ENCODE measurements at places on chromosomes 3 and 15.

DNA sequence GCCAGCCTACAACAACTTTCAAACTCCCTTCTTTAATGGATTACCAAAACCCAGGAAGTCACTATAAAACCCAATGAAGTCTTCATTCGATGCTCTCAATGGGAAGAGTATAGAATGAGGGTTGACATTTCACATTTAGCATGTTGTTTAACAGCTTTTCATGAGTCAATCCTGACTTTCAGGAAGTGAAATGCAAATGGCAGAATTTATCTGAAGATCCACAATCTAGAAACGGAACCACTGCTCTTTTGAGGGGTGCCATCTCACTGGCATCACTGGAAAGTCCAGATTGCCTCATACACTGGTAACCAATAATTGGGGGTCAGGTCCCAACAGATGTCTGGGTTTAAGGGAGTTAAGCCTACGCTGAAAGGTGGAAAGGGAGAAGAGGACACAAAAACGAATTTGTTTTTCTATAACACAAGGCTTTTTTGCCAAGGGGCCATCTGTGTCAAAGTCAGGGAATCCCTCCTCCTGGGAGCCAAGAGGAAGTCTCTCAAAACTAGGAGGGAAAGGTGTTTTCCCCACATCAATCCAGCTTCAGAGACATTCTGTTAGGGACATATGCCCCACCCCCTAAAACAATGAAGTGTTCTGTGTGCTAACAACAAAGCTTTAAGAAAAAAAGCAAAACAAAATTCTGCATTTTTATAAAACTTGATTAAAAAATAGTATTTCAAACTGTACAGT, 12.0 kb upstream of the ATP1B3 start:
- no peak for DNase-seq

- peak; percentile 58 for DNase-seq
Observed at GRCh38 chr3:185537369-185537970, 14.9 kb downstream of the LIPH start.

DNA sequence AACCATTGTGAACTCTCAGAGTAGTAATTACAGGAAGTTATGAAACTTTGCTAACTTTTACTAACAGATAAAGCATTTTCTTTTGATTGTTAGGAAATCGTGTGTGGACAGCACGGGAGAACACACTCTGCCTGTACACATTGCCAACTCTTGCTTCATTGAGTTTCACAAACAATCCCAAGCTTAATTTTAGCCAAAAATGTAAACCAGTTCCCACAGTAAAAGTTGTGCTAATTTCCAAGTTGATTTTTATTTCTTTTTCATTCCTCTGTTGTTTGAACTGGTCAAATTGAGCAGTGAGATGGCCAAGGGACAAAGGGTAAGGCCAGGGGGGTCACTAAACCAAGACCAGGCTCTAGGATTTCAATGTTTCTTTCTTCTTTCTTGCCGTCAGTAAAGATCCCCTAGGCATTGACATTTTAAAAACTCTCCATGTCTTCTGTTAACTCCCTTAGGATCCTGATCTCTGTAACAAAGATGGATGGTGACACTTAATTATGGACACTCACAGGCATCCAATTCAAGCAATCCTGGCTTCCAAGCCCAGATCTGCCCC, 414.9 kb downstream of the RBMS3 start:
- DNase-seq = no peak

DNA sequence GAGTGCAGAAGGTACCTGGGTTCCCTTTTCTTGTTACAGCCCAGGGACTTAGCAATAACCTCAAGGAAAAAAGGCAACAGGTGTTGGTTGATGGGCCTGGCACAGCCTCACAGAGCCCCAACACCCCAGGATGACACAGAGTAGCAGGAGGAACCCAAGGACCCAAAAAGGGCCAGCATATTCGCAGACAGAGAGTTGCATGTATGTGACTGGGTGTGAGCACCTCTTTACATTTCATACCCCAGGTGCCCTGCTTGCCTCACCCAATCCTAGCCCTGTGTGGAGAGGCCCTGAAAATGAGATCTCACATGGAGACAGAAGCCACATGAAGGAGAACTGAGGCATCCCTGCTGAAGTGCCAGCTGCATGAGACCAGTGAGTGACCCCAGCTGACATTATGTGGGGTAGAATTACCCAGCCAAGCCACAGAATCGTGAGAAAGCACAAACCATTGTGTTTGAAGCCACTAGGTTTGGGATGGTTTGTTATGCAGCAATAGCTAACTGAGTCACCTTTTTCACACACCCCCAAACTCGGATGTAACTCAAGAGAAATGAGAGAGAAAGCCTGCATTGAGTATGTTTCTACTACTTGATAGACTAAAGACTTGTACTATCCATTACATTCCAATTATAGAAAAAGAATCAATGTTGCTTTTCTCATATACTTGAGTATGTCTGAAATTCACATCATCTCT, 26.2 kb upstream of the HHATL start:
- peak; percentile 17 for DNase-seq

DNA sequence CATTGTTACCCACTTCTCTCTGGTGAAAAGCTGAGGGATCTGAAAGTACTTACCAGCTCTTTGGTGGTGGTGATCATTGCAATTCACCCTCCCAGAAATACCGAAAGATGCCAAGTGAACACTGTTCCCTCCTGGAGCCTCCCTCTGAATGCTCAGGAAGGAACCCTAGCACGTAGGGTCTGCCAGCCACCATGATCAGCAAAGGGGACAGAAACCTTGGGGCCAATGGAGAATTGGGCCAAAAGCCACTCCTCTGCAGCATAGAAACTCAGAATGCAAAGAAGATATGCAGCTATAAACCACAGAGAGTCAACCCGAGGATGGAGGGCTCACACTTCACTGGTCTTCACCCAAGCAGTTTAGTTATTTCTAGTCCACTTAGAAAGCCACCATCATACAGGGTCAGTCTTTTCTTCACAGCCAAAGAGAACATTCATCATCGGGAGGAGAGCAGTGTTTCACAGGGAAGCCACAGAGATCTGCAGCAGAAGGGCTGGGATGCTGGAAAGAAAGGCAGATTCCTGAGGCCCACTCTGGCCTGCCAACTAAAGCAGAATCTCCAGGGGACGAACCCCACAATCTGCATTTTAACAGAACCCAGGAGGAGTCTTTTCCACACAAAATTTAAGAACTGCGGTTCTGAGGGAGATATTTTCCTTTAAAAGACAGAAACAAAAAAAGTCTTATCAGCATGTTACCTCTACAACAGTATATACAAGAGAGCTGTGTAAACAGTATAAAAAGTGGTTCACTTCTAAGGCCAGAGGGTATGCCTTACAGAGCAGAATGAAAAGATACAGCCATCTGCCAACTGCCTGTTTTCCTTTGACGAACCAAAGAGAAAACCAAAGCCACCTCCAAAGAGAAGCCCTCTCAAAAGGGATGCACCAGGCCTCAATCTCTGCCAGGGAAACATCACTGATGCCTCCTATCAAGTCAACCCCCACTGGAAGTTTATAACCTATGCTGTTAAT, 11.3 kb downstream of the TBC1D2B start:
- DNase-seq = no peak

DNA sequence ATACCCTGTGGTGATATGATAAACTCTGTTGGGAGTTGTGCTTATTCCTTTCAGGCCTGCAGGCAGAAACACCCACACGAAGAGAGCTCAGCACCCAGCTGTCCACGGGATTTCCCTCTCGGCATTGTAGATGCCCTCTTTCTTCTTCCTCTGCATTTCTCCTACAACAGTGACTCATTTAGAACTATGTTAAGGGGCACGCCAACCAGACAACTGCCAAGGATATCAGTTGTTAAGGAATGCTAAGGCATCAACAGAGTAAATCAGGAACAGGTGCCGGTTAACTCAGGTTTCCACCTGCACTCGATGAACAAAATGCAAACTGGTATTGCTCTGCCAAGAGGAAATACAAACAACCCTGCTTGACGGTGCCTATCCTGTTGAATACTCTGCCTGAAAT, 270.0 kb upstream of the PEX5L start:
- DNase-seq = no peak

- no peak for DNase-seq
Observed at GRCh38 chr3:180855364-180855763, 57.1 kb upstream of the FXR1 start.

GRCh38 chr3:161197855-161198850, 23.0 kb upstream of the NMD3 start:
- no peak for DNase-seq

- DNase-seq = peak; percentile 36
Observed at GRCh38 chr15:90872486-90873184, 4.2 kb downstream of the FURIN start.

- no peak for DNase-seq
Observed at GRCh38 chr3:98791341-98792325, 28.5 kb downstream of the ST3GAL6 start.

DNA sequence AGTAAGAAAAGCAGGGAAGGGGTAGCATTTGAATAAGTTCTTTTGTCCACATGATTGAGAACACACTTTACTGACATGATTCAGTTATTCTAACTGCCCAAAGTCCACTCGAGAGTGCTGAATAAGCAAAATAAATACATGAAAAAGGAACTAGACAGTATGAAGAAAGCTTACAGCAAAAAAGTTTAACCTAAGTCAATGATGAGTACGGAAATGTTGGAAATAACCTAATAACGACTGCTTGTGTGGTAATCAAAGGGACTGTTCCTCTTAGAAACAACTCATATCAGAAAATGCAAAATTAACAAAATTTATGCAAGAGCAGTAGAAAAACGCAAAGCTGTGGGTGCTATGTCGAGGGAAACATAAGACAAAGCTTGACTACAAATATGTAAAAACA, 36.6 kb downstream of the DMXL2 start:
- no peak for DNase-seq

DNA sequence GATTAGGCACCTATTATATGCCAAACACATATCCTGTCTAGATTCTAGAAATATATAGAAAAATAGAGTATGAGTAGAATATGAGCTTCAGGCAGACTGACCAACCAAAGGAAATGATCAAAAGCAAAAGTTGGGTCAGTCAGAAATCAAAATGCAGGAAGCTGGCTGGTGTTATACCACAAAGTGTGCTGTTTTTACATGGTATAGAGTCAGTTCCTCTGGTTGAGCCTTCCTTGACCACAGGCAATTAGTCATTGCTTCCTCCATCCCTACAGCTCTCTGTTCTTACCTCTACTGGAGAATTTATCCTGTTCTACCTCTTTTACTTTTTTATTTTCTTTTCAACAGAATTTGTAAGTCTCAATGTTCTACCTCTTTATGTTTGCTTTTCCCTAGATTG, 149.8 kb downstream of the TMCO5A start:
- no peak for DNase-seq

- peak; percentile 78 for DNase-seq
Observed at GRCh38 chr3:179653096-179653797, 407 bp downstream of the USP13 start.

DNA sequence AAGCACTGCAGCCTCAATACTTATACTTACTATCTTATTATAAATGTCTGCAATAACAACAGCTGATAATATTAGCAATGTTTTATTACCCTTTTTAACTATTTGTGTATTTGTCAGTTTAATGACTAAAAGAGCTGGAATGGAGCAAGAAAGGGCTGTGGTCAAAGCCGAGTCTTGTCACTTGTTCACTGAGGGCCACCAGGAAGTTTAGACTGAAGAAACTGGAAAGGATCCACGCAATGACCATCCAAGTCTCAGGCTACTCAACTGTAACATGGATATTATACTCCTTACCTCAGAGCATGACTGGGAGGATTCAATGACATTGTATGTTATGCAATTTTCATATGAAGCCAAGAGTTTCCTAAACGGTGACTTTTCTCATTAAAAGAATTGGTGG, 90.4 kb downstream of the TJP1 start:
- no peak for DNase-seq

DNA sequence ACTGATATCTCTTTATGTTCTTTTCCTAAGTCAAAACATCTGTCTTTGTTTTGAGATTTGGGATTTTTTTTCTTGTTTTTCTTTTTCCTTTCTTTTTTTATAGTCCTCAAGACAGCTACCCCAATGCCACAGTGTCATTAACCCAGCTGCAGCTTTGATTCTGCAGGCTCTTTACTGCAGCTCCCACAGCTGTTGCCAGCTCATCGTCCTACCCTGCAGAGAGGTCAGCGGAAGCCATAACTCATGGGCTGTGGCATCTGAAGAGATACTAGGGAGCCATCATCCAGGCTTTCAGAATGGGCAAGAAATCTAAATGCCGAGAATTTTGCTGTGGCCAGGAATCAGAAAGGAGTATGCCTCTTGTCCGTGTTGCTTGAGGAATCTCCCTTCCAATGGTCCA, 44.3 kb upstream of the SLC24A5 start:
- DNase-seq = no peak

DNA sequence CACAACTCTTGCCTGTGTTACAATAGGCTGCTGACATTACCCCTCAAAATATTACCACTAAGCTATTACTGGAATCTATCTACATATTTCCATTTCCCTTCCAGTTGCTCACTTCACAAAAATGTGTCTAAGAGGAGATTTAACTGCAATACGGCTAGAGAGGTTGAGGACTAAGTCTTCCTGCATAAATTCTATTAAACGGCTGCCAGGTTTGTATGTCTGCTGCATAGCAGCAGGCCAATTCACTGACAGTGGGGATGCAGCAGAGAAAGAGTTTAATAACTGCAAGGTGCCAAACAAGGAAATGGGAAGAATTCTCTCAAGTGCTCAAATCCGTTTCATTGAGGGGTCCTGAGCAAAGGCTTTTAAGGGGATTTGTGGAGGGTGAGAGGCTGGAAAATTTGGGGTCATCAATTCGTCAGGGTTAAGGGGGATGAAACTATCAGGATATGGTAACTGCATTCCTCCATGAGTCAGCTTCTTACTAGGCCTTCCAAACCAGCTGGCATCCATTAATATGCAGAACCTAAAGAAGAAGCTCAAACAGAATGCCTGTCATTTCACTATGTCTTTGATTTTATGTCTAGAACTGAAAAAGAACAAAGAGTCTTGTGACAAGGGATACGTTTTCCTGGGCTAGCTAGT, 675.6 kb downstream of the TBL1XR1 start:
- no peak for DNase-seq

GRCh38 chr3:188046561-188047211, 107.3 kb upstream of the LPP start:
- DNase-seq = no peak

- DNase-seq = no peak
Observed at GRCh38 chr15:38263996-38264395, 11.4 kb downstream of the SPRED1 start.

GRCh38 chr3:30578479-30578878, 27.9 kb upstream of the TGFBR2 start:
- peak; percentile 31 for DNase-seq

DNA sequence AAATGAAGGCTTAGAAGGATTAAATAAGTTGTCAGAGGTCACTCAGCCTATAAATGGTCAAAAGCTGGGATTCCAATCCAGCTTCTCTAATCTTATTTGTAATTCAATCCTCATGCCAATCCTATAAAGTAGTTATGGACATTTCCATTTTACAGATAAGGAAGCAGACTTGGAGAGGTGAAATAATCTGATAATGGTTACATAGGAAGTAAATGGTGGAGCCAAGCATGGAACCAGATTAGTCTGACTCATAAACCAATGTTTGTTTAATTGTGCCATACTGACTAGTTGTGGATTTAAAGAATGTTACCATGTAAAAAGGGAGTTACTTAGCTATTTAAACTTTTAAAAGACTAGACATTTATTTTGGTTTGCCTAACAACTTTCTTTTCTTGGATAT, 59.7 kb downstream of the KCNAB1 start:
- DNase-seq = no peak
